ENCODE measurements at places on chromosomes 11 and 22.

DNA sequence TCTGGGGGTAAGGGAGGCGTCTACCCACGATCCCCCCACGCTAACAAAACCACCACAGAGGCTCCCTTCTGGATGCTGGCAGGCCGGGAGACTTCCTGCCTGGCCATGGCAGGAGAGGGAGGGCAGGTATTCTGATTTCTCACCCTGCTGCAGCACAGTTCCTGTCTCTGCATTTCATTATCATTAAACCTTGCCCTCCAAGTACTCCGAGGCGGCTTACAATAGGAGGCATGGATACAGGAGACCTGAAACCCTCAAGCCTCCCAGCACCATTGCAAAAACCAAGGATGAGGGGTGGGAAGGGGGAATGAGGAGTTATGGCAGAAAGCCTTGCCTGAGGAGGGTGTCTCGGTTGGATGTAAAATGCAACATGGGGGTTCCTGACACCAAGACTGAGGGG, 44.1 kb upstream of the MN1 start:
- DNase-seq: no peak

GRCh38 chr11:11971906-11972547, 36.4 kb downstream of the DKK3 start:
- DNase-seq: no peak

- DNase-seq: no peak
Observed at GRCh38 chr11:81026032-81026431, 1585.2 kb upstream of the TENM4 start.

- DNase-seq: peak; percentile 87
Observed at GRCh38 chr22:37601540-37602442, 6.8 kb upstream of the GGA1 start.

GRCh38 chr11:13269775-13270174, 7.8 kb upstream of the BMAL1 start:
- no peak for DNase-seq

DNA sequence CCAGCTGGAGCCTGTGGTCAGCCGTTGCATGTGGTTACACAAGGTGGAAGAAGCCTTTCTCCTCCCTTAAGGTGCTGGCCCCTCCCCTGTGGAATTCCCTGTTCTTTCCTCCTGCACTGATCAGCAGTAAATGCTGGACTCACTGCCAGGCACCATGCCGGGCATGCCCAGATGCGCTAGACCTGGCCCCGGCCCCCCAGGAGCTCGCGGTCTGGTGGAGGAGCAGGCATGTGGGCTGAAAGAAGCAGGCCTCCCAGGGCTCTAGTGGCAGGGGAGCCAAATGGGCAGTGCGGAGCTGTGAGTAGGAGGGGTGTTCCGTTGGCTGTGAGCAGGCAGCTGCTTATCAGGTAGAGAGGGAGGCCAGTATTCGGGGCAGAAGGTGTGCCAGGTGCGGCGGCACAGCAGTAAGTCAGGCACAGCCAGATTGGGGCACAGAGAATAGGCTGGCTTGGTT, 10.2 kb downstream of the DGKZ start:
- DNase-seq: no peak

DNA sequence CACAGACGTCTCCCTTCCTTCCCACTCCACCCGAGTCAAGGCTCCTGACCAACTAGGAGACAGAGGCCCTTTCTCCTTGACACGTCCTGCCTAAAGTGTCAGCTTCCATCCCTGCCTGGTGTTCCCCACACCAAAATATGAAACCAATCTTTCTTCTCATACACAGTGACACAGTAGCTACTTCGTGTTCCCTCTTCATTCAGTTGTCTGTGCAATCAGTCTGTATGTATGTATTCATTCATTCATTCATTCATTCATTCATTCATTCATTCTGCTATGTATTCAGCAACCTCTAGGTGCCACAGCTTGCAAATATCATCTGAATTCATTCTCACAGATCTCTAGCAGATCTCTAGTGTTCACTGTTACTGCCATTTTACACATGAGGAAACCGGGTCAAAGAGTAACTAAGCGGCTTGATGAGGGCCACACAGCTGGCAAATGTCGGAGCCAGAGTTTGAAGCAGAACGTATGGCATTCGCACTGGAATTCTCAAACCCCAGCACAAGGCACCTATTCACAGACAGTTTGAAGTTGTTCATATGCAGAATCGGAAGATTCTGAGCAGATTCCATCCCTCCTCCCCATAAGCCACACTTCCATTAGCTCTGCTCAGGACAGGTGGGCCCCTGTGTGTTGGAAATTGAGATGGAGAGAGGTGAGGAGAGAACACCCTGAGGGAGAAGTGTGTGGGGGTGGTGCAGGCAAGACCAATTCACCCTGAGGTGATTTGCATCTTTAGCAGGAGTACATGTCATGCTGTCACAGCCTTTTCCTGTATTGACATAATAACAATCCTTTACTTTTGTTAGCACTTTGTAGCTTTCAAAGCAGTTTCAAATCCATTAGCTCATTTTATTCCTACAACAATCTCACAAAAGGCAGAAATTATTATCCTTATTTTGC, 275.7 kb downstream of the ST3GAL4 start:
- no peak for DNase-seq

GRCh38 chr11:48108231-48109045, 108.2 kb upstream of the OR4B1 start:
- DNase-seq: no peak

- DNase-seq: no peak
Observed at GRCh38 chr22:29873943-29874342, 9.0 kb upstream of the MTMR3 start.

Data from Caco-2 (cell line).